ENCODE measurements at places on chromosomes 11 and 22. TPM values are rescaled to one million over a fixed set of nuclear protein-coding genes. Genes with fewer than 3 reads are reported as not detected.

DNA sequence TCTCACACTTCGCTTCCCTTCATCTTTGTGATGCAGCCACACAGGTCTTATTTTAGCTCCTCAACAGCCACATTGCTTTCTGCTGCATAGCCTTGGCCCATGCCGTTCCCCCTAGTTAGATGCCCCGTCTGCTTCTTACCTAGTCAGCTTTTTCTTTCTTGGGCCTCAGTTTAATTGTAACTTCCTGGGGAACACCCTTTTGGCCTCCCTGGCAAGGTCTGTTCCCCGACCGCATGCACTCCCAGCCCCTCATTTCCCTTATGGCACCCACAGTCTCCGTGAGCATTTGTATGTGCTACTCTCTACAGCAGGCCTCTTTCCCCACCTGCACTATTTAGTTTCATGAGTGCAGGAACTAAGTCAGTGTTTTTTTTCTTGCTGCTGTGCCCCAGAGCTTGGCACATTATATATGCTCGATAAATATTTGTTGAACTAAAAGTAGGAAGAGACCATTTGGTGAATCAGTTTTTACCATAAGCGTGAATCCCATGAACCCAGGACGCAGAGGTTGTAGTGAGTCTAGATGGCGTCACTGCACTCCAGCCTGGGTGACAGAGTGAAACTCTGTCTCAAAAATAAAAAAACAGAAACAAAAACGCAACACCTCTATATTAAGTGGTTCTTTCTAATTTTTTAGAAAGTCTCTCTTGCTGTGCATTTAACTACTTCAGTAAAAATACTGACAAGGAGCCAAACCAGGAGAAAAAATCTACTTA is 38.5 kb downstream of the TNRC6B start:
- no peak for DNase-seq

- no peak for DNase-seq
Measured at GRCh38 chr22:19488884-19489843, 9.4 kb downstream of the CDC45 start.

GRCh38 chr11:116272181-116272789 is 500.5 kb downstream of the BUD13 start:
- DNase-seq, result no peak

- DNase-seq, result no peak
Measured at GRCh38 chr11:43222215-43222614, 89.6 kb upstream of the API5 start.

- no peak for DNase-seq
Measured at GRCh38 chr22:45645526-45646414, 25.9 kb upstream of the ATXN10 start.

GRCh38 chr22:42336527-42337227 is 66.2 kb upstream of the TCF20 start:
- no peak for DNase-seq

GRCh38 chr11:77027275-77027674 is 6.9 kb upstream of the B3GNT6 start:
- no peak for DNase-seq

GRCh38 chr11:60056349-60056969 is at the start of gene MS4A3:
Gene MS4A3, plus strand, starts transcription at chr11:60056665. Its CDS starts 4,496 bp downstream, at chr11:60061161.
- no peak for DNase-seq

DNA sequence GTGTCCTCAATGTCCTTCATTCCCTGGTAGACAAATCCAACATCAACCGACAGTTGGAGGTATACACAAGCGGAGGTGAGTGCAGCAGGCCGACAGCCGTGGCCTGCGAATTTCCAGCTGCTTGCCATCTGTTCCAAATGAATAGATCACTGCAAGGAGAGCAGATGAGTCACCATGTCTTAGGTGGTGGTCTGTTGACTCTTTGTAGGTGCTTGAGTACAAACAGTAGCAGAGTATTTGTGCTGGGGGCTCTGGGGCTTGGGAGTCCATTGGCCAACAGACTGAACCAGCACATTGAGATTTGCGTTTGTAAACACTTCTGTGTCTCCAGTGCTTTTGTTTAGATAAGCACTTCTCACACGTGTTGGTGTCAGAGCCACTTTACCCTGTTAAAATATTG is 21.1 kb downstream of the EIF3L start:
- DNase-seq, result no peak

- no peak for DNase-seq
Measured at GRCh38 chr11:111829185-111829968, 42.0 kb downstream of the ALG9 start.

DNA sequence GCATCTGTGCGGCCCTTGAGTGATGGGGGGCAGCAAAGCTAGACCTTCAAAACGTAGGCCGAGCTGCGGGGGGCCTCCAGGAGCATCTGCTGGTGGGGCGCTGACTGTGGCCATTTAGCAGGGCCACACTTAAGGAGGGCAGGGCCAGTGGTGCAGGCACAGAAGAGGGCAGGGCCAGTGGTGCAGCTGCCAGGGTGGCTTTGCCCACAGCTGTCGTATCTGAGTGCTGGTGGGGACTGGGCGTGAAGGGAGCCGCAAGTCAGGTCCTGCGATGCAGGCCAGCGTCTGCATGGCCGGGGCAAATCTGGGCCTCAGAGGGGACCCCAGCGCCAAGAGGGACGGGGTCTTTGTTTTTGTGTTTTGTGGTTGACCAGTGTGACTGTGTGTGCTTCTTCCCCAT is 27.7 kb downstream of the RNH1 start:
- DNase-seq, result no peak

DNA sequence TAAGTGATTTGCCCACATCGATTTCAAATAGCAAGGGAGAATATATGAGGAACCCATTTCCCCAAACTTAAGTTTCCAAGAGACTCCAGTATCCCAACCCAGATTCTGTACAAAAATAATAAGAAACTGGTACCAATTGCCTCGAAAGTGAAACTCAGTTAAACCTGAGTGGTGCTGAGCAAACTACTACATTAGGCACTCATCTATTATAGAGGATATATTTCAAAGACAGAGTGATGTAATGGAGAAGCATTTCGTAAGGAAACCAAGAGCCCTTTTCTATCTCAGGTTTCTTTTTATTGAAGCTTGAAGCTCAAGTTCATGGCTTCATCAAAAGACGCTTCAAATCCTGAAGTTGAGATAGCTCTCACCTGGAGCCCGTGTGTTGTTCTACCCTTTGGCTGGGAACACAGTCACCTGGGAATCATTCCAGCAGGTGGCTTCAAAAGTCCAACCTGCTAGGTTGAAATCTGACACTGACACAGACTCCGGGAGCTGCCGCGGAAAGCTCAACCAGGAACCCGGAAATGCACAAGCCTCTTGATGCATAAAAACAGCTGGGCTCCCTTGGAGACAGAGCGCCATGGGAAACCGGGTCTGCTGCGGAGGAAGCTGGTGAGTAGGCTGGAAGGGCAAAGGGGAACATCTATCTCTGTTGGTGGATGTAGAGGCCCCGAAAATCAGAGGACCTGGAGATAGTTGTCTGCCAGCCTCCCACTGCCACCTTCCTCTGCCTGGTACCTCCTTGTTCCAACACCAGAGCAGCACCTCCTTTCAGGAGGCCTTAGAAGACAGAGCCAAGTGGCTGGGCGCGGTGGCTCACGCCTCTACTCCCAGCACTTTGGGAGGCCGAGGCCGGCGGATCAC is at the start of gene C11orf52:
TSS of gene C11orf52 (plus strand) at position 524 of the 867 bp plus-strand sequence. CDS start at position 584, 60 bp downstream.
- peak; percentile 67 for DNase-seq

GRCh38 chr11:38005597-38005996 is 1407.6 kb upstream of the RAG2 start:
- no peak for DNase-seq

- DNase-seq, result no peak
Measured at GRCh38 chr22:39589875-39590274, 19.3 kb downstream of the CACNA1I start.

GRCh38 chr11:4194889-4195288 is 100.3 kb downstream of the RRM1 start:
- no peak for DNase-seq

- DNase-seq, result no peak
Measured at GRCh38 chr11:132523929-132524328, 1008.4 kb downstream of the OPCML start.

- DNase-seq, result peak; percentile 26
Measured at GRCh38 chr22:38114484-38115398, 4.3 kb upstream of the BAIAP2L2 start.

- no peak for DNase-seq
Measured at GRCh38 chr22:39809772-39810557, 83.6 kb downstream of the ENTHD1 start.

- peak; percentile 90 for DNase-seq
Measured at GRCh38 chr11:10454878-10455631, at the start of gene AMPD3. Gene AMPD3, plus strand, starts transcription at chr11:10455264. Its CDS starts 6,256 bp downstream, at chr11:10461520.

DNA sequence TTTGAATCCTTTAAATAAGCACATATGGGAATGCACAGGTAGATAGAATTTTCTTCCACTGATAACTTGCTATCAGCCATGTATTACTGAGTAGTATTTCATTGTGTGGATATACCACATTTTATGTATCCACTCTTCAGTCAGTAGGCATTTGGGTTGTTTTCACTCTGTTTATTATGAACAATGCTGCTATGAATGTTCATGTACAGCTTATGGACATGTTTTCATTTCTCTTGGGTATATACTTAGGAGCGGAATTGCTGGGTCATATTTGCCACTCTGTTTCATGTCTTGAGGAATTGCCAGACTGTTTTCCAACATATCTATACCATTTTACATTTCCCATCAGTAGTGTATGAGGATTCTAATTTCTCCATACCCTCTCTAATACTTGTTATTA is 63.8 kb downstream of the ZNRF3 start:
- no peak for DNase-seq

- no peak for DNase-seq
Measured at GRCh38 chr11:61960532-61960931, 6.9 kb downstream of the FTH1 start.

- DNase-seq, result no peak
Measured at GRCh38 chr22:23137905-23138561, 3.8 kb downstream of the RSPH14 start.

DNA sequence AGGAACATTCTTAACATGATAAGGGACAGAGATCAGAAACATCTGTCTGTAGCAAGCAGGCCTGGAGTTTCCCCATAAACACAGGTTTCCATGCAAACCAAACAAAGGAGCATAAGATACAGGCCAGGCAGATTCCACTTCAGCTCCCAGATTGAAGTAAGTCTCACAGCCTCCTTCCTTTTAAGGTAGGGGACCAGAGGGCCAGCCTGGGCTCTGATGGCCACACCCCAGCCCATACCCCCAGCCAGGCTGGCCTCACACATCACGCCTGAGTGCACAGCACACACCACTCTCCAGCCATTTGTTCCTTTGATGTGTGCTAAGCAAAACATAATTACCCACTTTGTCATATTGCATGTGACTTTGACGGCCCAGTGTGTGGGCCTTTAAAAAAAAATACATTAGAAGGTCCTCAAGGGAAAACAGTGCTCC is 518.7 kb downstream of the NTM start:
- peak; percentile 95 for DNase-seq

- DNase-seq, result peak; percentile 31
Measured at GRCh38 chr11:60831143-60831500, 10.8 kb upstream of the CCDC86 start.

GRCh38 chr22:24736526-24737053 is 37.9 kb downstream of the PIWIL3 start:
- DNase-seq, result no peak

- peak; percentile 43 for DNase-seq
Measured at GRCh38 chr11:46826310-46827044, 19.6 kb downstream of the CKAP5 start.

GRCh38 chr11:130640526-130640925 is 192.1 kb downstream of the ADAMTS15 start:
- DNase-seq, result no peak

- no peak for DNase-seq
Measured at GRCh38 chr11:57527056-57527631, 3.4 kb downstream of the TIMM10 start.

- DNase-seq, result no peak
Measured at GRCh38 chr11:94559361-94559760, 7.8 kb upstream of the PIWIL4 start.

- no peak for DNase-seq
Measured at GRCh38 chr11:64643256-64643881, 52.3 kb downstream of the SLC22A12 start.

Gene RRP7A
- 29.5 TPM for total RNA-seq

Gene TMPRSS4
- 16.8 TPM for total RNA-seq

Gene TMEM151A
- total RNA-seq, result 0.08 TPM

Gene RSF1
- 27.5 TPM for total RNA-seq

Gene TIRAP
- total RNA-seq, result 11.7 TPM

Gene MRGPRE
- 1.7 TPM for total RNA-seq

Gene ATP6V1E1
- 172 TPM for total RNA-seq

Gene UBASH3B
- total RNA-seq, result 45.4 TPM

Gene SELENOM
- 60.4 TPM for total RNA-seq

Gene NELL1
- total RNA-seq, result 0.17 TPM

Data from kidney epithelial cell (primary cell).